ENCODE measurements at places on chromosomes 7 and 10.

GRCh38 chr10:21090609-21091082 is 193.5 kb upstream of the NEBL start:
- no peak for DNase-seq

- no peak for DNase-seq
Observed at GRCh38 chr7:155557778-155558177, 11.4 kb upstream of the CNPY1 start.

GRCh38 chr7:31104361-31105255 is 52.5 kb downstream of the ADCYAP1R1 start:
- DNase-seq = peak; percentile 30

- DNase-seq = no peak
Observed at GRCh38 chr7:2051707-2052656, 180.8 kb downstream of the MAD1L1 start.

GRCh38 chr10:34717429-34717828 is 97.7 kb downstream of the PARD3 start:
- DNase-seq = no peak

DNA sequence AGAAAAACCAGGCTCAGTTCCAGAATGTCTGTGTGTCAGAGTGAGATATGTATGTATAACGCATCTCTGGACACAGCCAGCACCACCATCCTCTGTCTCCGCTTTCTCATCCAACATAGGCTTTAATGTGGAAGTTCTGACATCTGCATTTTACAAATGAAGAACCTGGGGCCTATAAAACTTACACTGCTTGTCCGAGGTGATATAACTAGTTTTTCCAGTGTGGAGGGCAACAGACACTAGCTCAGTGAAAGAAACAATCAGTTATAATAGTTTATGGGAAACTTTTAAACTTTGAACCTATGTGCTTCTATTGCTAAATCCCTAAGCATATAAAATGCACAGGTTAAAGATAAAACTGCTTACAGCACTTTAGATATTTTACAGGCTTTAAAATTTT is 208.7 kb downstream of the CRPPA start:
- no peak for DNase-seq

GRCh38 chr10:111297351-111297848 is 220.6 kb downstream of the ADRA2A start:
- no peak for DNase-seq

- no peak for DNase-seq
Observed at GRCh38 chr10:8369666-8370065, 315.2 kb downstream of the GATA3 start.

DNA sequence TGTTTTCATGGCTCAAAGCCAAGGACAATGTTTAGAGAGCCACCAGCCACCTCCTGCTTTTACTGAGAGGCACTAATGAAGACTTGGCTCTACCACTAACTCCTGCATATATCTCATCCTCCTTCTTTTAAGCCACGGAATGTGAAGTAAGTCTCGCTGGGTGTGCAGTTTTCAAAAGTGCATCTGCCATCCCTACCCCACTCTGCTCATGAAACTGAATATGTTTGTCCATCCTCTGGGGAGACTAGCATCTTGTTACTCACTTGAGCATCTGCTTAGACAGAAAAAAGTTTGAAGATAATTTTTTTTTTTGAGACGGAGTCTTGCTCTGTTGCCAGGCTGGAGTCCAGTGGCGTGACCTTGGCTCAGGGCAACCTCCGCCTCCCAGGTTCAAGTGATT is 40.8 kb downstream of the EPDR1 start:
- no peak for DNase-seq

GRCh38 chr7:132511387-132511786 is 64.9 kb downstream of the PLXNA4 start:
- no peak for DNase-seq

- no peak for DNase-seq
Observed at GRCh38 chr7:24911213-24911603, 68.8 kb downstream of the OSBPL3 start.

DNA sequence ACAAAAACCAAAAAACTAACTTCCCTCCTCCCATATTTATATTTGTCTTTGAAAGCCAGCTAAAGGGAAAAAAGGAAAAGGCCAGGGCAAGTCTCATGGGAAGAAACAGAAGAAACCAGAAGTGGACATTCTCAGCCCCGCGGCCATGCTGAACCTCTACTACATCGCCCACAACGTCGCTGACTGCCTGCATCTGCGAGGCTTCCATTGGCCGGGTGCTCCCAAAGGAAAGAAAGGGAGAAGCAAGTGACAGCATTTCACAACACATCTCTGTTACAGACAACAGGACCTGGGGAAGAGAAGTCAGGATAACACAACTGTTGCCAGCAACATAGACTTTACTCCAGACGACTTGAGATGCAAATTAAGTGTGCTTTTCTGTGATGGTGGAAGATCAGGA is 9.9 kb downstream of the SMKR1 start:
- no peak for DNase-seq

- DNase-seq = no peak
Observed at GRCh38 chr7:26538216-26538615, 246.6 kb downstream of the SNX10 start.

DNA sequence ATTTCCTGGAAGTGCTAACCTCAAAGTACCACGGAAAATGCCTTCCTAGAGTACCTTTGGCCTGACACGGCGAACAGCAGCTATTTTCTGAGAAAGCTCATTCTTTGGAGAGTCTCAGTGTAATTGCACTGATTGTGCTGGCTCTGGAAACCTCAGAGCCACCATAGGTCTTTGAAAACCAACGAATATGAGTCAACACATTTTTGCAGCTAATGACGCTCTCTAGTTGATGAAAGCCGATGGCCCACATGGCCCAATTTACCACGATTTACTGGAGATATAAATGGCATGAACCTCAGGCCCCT is 187.1 kb downstream of the ADARB2 start:
- DNase-seq = no peak

- no peak for DNase-seq
Observed at GRCh38 chr10:173741-174140, 38.5 kb downstream of the ZMYND11 start.

DNA sequence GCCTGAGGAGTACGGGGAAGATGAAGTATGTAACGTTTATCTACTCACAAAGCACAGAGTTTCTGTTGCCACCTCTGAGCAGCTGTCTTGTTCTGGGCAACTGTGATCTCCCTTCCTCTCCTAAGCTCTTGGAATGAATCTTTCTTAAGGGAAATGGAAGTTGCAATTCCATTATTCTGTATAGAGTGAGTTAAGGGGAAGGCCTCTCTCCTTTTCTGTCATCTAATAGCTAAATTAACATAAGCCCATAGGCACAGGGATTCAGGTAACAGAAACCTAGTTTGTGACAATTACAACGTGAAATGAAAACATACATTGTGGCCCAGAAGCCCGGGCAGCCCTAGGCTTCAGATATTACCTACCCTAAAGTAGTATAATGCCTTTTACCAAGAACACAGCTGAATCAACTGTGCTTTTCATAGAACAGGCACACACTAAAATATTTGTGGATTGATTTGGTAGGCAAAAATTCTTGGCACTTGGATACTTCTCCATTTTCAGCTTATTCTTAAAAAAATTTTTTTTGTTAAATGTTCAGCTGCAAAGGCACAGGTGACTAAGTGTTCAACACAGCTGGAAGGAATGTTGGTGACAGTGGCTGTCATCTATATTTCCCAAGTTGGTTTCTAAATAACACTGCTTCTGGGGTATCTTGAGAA is 3.8 kb upstream of the PDCD4 start:
- DNase-seq = no peak

GRCh38 chr10:124288486-124288885 is 130.2 kb downstream of the OAT start:
- no peak for DNase-seq

DNA sequence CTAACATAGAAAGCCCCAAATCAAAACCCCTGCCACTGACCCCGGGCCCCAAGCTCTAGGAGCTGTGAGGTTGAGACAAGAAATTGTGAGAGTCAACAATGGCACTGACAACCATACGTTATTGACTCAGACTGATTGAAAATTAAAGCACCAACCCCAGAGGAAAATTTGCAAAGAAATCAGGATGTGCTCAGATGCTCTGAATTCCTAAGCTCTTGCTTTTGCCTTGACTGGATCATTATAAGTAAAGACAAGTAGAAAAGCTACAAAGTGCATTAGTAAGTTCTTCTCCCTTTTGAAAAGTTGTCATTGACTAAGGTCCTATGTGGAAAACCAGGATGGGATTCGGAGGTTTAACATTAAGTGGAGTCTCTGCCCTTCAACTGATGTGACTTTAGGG is 130.2 kb downstream of the SAMD9 start:
- no peak for DNase-seq

DNA sequence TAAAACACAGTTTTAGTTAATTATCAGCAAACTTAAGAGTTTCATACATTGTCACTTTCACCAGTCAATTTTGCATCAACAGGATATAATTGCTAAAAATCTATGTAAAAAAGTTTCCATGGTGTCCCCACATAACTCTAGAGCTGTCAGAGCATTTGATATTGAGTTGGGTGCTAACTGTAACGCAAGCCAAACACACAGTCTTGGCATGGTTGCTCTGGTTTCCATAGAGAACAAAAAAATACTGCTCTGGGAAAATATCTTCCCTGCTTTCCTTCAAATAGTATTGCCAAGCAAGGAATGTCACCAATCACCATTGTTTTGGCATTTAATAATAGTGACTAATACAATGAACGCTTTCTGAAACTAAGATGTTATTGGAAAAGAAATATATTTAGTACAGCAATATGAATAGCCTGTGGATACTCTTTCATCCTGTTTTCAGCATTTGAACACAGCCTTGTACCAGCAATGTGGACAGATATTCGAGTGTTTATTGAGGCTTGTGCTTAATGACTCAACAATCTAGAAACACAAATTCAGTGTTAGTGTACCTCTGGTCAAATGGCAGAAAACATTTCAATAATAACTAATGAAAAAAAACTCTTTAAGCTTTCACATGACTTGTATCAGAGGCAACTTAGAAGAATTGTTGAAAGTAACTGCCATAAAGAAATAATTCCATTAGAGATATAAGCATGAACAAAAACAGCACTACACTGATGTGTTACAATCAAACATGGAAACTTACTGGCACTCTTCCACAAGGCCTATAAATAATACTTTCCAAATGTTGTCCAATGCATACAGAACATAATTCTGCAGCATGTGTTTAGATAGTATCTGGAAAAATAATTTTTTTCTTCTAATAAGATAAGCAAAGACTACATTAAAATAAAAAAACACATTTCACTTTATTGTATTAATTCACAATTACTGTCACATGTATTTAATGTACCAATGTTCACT is 1469.5 kb upstream of the CELF2 start:
- peak; percentile 10 for DNase-seq

- DNase-seq = no peak
Observed at GRCh38 chr10:102628451-102628911, 15.8 kb upstream of the TRIM8 start.

DNA sequence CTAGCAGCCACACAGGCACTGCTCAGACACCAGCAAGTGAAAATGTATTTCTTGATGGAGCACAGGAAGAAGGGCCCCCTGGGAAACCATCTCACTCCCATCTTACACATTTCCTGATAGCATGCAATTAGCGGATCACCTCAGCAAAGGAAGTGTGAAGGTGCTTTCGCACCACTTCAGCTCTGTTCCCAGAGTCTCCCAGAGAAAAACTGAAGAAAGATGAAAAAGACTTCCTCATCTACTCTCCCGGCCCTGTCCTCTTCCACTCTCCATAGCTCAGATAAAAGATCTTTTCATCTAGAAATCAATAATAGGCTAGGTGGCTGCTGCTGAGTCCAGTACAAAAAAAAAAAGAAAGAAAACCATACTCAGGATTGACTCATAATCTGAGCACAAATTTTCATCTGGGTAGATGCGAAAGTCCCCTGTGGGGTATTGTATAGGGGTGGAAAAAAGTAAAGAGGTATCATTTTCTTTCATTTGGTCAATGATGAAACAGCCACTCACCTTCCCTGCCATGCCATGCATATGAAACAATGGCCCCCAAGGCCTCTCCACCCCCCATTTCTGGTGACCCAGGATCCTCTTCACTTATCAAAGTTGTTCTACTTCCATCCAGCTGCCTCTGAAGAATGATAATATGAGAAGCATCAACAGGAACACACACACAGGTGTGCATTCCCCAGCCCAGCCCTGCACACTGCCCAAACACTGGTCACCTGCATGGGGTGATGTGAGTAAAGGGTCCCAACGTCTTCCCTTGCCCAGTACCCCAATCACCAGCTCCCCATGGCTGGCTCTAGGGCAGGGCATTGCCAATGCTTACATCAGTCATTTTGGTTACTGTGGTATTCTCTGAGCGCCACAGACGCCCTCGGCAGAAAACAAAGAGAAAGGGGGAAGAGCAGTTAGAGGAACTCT is 48.8 kb upstream of the DGKI start:
- DNase-seq = no peak

DNA sequence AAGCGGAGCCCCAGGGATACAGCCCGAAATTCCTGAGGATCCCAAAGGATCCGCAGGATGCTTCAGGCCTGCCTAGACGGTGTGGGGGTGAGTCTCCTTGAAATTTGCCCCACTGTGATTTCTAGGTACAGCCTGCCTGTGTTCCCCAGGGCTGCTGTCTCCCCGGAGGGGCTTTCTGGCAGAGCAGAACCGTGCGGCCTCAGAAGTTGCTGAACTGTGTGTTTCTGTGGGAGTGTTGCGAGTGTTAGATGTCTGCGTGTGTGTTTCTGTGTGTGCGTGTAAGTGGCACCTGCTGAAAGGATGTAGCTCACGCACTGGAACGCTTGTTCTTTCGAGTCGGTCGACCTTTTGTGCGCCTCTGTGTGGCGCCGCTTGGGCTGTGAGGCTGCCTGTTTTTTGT is 27.8 kb upstream of the ZNF273 start:
- no peak for DNase-seq

GRCh38 chr10:99297033-99297432 is 32.1 kb upstream of the CNNM1 start:
- no peak for DNase-seq

DNA sequence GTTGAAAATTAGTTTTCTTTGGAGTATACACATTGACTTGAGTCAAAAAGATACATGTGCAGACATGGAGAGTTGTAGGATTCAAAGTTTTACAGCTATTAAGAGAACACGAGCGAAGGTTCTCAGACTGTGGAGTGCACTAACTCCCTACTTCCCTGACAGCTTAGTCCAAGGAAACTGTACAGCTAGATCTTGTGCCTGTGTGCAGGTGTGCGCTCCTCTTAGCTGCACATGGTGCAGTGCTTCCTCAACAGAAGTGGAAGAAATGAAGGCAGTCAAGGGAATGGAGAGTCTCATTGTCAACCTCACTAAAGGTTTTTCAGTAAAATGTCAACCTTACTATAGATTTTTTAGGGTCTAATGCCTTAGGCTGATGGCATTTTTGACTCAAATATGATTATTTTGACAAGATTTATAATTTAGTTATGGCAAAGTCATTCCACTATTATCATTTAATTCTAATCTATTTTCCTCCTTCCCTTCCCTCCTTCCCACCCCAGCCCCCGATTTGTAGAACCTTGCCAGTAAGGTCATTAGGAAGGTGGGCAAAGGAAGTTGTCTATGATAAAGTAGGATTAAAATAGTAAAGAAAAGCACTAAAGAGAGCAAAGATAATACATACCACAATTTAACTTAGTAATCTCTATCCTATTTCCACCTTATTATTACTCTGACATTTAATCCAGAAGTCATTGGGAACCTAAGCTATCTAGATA is 13.6 kb downstream of the PDK4 start:
- DNase-seq = no peak
